Stomach (tissue), 19 donors: ENCODE measurements at places on chromosomes 12 and 14. TPM values are rescaled to one million over a fixed set of nuclear protein-coding genes. Genes with fewer than 3 reads are reported as not detected.

The MORN3 gene
- not detected for total RNA-seq

The SOX5 gene
- 4.9 TPM for total RNA-seq

The SYNDIG1L gene
- total RNA-seq = not detected

The ACOT2 gene
- total RNA-seq = 44.2 TPM

The RTN1 gene
- total RNA-seq = 7.8 TPM

The SERPINA1 gene
- total RNA-seq = 315 TPM
